Activated CD8-positive, alpha-beta memory T cell treated with anti-CD3 and anti-CD28 coated beads for 4 hours (primary cell): ENCODE measurements at places on chromosomes 6 and 20.

- DNase-seq: no peak
Observed at GRCh38 chr6:147841547-147842148, 333.2 kb downstream of the SAMD5 start.

DNA sequence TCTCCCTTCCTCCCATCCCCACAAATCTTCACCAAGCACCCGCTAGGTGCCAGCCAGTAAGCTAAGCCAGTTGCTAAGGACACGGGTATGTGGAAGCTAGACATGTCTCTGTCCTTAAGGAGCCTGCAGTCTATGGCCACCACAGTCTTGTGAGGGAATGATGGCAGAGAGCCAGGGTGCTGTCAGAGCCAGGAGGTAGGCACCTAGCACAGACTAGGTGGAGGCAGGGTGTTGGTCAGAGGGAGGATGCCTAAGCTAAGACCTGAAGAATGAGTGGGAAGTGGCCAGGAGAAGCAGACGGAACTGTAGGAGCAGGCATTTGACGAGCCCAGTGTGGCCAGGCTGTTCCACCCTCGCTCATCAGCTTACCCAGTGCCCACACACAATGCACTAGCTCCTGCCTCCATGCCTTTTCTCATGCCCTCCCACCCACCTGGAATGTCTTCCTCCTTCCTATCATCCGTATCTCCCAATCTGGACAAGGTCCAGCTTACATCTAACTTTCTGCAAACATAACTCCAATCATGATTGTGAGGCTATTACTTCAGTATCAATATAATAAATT, 125.6 kb downstream of the FOXC1 start:
- no peak for DNase-seq

DNA sequence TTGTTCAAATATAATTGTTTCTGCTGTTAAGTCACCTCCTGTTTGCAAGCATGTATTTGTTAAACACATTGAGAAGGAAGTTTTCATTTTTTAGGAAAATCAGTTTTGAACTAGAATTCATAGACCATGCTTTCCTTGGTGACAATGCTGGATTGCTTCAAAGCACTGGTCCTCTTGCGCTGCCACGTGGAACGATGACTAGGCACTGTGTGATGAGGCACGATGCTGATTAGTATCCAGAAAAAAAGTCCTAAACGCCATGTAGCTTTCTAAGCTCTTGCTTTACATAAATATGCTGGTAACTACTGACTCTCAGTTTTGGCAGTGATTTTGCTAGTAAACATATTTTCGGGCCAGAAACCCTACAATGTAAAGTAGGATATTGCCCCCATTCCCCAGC, 11.1 kb upstream of the EXOC2 start:
- no peak for DNase-seq

DNA sequence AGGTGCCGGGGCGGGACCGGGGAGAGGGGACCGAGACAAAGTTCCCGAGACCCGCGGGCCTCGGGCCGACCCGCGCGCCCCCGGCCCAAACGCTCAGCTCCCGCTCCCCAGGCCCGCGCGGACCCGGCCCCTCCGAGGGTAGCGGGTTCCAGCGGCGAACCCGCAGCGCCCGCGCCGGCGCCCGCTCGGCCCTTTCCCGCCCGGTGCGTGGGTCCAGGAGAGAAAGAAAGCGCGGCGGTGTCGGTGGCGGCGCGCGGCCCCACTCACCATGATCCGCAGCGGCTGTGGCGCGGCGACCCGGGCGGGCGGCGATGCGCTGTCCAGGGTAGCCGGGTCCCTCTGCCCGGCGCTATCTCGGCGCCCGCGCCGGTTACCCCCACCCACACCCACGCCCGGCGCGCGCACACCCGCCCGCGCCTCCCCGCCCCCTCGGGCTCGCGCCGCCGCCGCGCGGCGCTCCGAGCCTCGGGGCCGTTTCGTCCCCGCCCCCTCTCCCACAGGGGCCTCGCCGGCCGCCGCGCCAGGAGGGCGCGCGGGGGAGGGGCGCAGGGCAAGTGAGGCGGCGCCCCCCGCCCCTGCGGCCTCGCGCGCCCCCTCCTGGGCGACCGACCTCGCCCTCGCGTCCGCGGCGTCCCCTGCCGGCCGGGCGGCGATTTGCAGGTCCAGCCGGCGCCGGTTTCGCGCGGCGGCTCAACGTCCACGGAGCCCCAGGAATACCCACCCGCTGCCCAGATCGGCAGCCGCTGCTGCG, at the start of gene ELOVL2:
TSS of gene ELOVL2 (minus strand) at position 345 of the 751 bp plus-strand sequence. CDS start at position 270, 75 bp downstream.
- DNase-seq: no peak

GRCh38 chr6:23280437-23280836, 711.1 kb downstream of the HDGFL1 start:
- DNase-seq: no peak

- no peak for DNase-seq
Observed at GRCh38 chr6:13834790-13835189, 20.4 kb upstream of the MCUR1 start.

- DNase-seq: no peak
Observed at GRCh38 chr6:36263390-36264000, 6.4 kb upstream of the PNPLA1 start.
